IPS DF 6.9 (cell line): ENCODE measurements at places on chromosomes 6 and 20.

GRCh38 chr6:107021446-107022185 is 6.4 kb upstream of the MTRES1 start:
- DNase-seq: no peak

GRCh38 chr20:35238170-35238569 is 11.7 kb downstream of the MMP24 start:
- DNase-seq: no peak

GRCh38 chr6:82702574-82702973 is 339.0 kb downstream of the TPBG start:
- DNase-seq: no peak

DNA sequence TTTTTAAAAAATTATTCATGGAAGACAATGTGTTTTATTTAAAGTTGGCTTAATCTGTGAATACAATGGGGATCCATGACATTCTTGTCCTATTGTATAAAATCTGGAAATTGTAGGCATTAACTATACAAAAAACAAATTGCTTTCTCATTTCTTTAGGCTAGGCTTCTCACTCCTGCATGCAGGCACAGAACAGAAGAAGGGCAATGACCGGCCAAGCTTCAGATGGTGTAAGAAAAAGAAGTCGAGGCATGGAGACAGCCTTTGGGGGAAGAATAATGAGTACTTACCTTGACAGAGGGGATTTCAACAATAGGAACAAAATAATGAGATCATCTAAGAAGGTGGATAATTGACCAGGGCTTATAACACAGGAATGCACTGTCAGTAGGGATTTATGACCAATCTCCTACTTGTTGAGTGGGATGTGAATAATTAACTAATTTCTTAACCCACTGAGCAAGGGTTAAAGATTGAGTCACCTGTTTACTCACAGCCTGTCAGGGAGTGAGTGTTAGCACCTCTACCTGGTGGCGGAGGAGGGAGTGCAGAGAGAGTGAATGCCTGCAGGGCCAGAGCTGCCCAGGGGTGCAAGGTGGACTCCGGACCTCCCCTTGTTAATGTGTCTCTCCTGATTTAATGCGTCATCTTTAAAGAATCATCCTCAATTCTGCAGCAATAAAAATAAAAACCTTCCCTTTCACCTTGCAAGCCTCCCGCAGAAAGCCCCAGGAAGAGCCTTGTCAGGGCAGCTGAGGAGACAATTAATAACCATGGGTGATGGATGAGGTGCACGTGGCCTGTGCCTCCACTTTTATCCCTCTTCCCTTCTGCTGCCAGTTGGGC is 3.9 kb downstream of the SLC22A2 start:
- DNase-seq: no peak

- DNase-seq: no peak
Measured at GRCh38 chr6:170264086-170264485, 26.8 kb downstream of the DLL1 start.

GRCh38 chr20:22348010-22348409 is 236.4 kb downstream of the FOXA2 start:
- no peak for DNase-seq

GRCh38 chr20:17916433-17916891 is 52.1 kb downstream of the SNX5 start:
- DNase-seq: no peak

DNA sequence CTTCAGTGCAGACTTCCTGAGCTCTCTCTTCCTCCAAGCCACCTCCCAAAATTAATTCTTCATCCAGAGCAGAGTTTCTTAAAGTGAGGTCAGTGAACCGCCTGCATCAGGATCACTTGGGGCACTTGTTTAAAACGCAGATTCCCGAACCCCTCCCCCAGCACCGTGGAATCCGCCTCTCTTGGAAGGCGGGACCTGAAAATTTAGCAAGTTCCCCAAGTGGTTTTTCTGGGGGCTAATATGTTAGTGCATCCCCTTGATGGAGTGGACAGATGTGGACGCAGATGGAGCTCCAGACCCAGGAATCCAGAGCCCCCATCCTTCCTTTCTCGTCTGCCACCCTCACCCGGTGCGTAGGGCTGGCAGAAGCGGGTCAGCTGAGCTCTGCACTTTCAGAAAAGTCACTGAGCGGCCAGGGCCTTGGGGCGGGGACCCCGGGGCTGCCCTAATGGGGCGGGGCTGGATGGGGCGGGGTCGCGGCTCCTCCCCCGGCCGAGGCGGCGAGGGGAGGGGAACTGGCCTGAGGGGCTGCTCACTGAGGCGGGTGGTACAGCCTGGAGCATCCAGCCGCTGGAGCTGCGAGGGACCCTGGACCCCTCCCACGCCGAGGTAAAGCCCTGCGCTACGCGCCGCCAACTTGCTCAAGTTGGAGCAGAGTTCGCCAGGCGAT is at the start of the genes DEFB124 and REM1:
Gene DEFB124, minus strand, starts transcription at position 370 of the 670 bp plus-strand sequence. CDS start 2,114 bp downstream, outside the sequence.
Gene REM1, plus strand, starts transcription at position 531 of the 670 bp plus-strand sequence. CDS start 1,158 bp downstream, outside the sequence.
- no peak for DNase-seq

GRCh38 chr6:13287104-13287503 is 41.2 kb downstream of the TBC1D7 start:
- no peak for DNase-seq
